ENCODE measurements at places on chromosomes 2 and 18.

DNA sequence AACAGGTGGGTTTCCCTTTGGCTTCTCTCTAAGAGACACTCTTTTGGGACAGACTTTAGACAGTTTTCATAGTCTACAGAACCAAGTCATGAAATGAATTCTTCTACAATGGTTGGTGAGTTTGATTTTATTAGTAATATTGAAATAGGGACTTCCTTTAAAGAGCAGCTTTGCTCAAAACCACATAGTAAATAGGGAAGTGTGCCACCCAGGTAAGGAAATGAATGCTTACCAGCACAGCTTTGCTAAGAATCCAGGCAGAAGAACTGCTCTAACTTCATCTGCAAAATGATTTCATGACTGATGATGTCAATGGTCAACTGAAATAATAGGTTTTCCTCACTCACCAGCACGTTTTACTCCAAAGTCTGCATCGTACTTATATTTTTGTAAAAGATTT, 89.2 kb downstream of the NYAP2 start:
- no peak for DNase-seq

GRCh38 chr2:129849559-129850160, 129.8 kb upstream of the RAB6C start:
- peak; percentile 92 for DNase-seq

GRCh38 chr2:235897992-235898391, 270.2 kb downstream of the GBX2 start:
- DNase-seq = no peak

- no peak for DNase-seq
Measured at GRCh38 chr2:196464311-196464710, 175.2 kb upstream of the CCDC150 start.

DNA sequence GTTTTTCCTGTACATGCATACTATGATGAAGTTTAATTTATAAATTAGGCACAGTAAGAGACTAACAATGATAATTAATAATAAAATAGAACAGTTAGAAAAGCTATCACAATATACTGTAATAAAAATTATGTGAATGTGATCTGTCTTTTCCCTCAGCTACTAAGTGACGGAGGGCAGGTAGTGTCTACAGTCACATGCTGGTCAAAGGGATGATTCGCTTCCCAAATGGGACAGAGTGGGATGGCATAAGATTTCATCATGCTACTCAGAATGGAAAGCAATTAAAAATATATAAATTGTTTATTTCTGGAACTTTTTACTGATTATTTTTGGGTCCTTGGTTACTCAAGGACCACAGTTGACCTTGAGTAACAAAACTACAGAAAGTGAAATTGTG, 71.5 kb downstream of the DAW1 start:
- DNase-seq = no peak

- DNase-seq = no peak
Measured at GRCh38 chr2:102621630-102622029, 2.3 kb downstream of the SLC9A2 start.

- DNase-seq = peak; percentile 52
Measured at GRCh38 chr2:200578778-200579177, 7.0 kb upstream of the AOX1 start.
